ENCODE measurements at places on chromosomes 3 and 15. TPM values are rescaled to one million over a fixed set of nuclear protein-coding genes. Genes with fewer than 3 reads are reported as not detected.

- DNase-seq, result no peak
These were observed 91.5 kb upstream of the FAM174B start for GRCh38 chr15:92747047-92747446.

GRCh38 chr3:39590806-39591205 is 123.3 kb downstream of the MOBP start:
- no peak for DNase-seq

ANXA2 gene
- 438 TPM for total RNA-seq

- no peak for DNase-seq
These were observed 52.5 kb downstream of the KLF15 start for GRCh38 chr3:126304704-126305103.

FAM3D gene
- not detected for total RNA-seq

- DNase-seq, result no peak
These were observed 57.2 kb downstream of the SLC15A2 start for GRCh38 chr3:121951291-121951919.
